ENCODE measurements at places on chromosomes 16 and 17.

DNA sequence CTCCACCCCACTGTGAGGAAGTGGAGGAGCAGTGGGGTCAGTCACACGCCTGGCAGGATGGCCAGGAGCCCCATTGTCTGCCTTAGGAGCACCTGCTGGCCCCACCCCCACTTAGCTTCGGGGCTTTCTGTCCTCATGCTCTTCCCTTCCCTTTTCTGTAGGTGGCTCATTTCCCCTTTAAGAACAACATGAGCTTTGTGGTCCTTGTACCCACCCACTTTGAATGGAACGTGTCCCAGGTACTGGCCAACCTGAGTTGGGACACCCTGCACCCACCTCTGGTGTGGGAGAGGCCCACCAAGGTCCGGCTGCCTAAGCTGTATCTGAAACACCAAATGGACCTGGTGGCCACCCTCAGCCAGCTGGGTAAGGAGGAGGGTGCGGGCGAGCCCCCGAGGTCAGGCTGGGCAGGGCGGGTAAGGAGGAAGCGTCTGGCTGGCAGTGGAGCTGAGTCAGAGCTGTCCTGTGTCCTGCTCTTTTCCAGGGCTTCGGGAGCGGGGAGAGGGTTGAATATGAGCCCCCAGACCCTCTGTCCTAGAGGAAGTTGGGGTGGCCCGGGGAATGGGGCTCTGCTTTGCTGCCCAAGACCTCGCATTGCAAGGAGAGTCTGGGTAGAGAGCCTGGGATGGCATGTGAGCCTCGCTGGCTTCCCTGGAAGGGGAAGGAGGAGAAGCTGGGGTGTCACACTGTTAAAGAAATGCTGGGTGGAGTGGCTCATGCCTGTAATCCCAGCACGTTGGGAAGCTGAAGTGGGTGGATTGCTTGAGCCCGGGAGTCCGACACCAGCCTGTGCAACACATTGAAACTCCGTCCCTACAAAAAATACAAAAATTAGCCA, 9.2 kb upstream of the SERPINF1 start:
- no peak for DNase-seq

GRCh38 chr17:37450112-37450511, 39.6 kb upstream of the DUSP14 start:
- DNase-seq = no peak

DNA sequence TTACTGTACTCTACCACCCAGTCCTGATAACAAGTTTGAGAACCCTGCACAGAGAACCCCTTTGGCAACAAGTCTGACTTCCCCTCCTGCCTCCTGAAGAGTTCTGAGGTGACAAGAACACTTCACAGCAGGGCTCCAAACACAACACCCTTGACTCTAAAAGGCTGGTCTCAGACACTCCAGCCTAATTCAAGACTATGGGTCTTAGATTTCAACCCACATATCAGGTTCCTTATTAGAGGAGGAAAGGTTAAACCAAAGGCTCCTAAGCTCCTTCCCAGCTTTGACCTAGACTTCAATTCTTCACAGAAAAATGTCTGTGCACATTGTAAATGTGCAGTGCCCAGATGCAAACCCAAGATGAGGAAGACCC, 23.0 kb downstream of the RANBP10 start:
- no peak for DNase-seq

GRCh38 chr17:72390675-72391508, 270.1 kb downstream of the SOX9 start:
- no peak for DNase-seq

DNA sequence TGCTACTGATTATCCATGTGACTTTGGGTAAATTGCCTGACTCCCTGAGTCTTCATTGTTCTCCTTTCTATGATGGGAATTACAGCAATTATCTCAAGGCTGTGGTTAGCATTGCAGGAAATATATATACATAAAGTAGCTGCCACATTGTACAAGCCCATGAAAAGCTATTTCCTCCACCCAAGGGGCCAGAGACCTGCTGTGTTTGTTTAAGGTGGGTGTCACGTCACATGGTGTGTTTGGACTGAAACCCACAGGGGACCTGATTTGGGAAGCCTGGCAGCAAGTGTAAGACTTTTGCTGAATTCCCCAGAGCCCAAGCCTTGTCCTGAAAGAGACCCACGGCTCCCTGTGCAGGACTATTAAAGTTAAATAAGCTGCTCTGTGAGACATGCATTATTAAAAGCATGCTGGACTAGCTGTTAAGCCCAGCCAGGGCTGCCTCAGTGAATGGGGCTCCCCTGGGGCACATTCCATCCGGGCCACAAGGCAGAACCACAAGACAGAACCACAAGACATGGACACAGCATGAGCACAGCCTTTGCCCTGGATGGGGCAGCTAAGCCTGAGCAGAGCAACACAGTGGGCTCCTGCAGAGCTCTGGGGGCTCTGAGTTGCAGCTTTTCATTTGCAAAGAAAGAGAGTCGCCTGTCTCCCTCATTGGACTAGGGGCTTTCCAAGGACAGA, 148.9 kb downstream of the SPACA3 start:
- no peak for DNase-seq
